ENCODE measurements at places on chromosomes 5 and 9.

- DNase-seq = no peak
Measured at GRCh38 chr5:168529374-168530234, 499 bp downstream of the FBLL1 start.

DNA sequence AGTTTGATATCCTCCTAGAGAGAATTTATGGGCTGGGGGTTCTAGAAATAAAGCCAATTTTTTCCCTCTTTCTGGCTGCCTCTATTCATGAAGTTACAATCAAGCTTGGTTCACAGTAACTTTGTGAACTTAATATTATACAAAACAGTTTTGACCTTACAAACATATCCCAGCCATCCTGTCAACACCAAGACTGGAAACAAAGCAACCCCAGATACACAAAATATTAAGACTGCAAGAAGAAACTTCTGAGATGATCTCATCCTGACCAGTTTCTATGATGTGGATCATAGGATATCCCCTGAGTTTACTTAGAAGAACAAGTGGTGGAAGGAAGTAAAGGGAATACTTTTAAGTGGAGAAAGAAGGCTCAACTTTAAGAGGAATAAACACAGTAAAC is 28.3 kb upstream of the CER1 start:
- no peak for DNase-seq

DNA sequence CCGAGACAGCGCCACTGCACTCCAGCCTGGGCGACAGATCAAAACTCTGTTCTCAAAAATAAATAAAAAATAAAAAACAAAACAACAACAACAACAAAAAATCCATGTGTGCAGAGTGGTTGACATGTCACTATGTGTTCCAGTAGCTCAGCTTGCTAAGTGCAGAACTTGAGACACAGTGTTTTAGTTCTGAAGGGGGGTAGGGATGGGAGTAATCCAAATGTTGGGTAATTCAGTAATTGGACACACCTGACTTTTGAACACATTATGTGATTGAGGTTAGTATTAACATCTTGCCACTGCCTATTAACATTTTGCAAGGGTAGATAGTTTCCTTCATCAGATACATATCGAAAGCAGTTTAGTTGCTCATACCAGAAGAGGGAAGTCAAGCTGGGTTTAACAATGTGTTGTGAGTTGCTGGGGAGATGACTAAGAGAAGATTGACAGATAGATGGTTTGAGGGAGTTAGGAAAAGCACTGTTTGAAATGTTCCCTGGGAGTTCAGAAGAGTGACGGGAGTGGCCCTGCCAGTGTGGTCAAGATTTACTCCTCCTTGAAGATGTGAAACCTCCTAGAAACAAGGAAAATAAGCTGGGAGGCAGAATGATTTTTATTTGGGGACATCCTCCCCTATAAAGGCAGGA is 928 bp downstream of the HACD4 start:
- DNase-seq = no peak

GRCh38 chr5:155728146-155728856 is 598.7 kb upstream of the SGCD start:
- DNase-seq = peak; percentile 63

DNA sequence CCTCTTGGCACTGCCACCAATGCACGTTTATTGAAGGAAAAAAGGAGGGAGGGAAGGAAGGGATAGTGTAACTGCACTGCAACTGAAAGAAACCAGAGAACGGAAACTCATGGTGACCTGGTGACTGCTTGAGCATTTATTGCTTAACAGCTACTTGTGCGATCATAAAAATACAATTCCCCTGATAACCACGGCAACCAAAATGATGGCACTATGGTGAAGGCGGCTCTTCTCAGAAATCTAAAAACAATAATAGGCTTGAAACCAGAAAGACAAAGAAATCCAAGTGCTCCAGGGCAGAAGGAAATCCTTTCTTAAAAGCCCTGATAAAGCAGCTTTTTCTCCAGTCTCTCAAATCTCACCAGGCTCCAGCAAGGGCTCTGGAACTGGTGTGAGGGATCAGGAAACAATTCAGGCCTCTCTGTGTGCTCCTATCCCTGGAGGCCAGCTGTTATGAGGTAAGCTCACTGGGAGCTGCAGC is 1.9 kb downstream of the FBXO10 start:
- DNase-seq = no peak

- DNase-seq = no peak
Measured at GRCh38 chr5:57749396-57749795, 266.8 kb upstream of the ACTBL2 start.

DNA sequence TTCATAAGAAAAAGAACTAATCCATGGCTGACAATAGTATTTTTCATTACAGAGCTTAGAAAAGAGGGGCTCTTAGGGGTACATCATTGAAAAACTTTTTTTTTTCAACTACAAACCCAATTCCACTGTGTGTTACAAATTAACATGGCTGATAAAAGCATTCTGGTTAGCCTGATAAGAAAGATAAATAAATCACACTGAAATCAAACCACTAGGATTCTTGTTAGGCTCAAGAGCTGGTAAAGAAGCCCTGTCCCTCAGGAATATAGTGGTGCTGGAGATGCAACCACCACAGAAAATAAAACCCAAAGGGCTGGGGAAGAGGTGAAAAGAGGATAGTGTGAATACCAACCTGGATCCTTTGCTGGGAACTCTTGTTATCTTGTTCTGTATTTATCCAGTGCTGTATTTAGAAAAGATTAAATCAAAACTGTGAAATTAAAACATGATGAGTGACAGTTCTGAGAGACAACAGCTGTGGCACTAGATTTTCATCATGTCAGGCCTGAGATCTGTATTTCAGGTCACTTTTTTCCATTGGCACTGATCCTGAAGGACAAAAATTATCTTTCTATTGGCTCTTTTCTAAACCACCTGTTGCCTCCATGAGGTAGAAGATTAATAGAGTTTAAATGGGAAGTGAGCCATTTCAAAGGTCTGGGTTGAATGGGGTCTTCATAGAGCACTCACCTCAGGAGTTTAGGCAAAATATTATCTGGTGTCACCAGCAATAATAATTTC is 118.6 kb downstream of the ARRDC3 start:
- no peak for DNase-seq

GRCh38 chr9:115006660-115007059 is 76.3 kb upstream of the TNFSF8 start:
- no peak for DNase-seq

GRCh38 chr9:95791286-95791685 is 84.2 kb upstream of the ERCC6L2 start:
- no peak for DNase-seq

DNA sequence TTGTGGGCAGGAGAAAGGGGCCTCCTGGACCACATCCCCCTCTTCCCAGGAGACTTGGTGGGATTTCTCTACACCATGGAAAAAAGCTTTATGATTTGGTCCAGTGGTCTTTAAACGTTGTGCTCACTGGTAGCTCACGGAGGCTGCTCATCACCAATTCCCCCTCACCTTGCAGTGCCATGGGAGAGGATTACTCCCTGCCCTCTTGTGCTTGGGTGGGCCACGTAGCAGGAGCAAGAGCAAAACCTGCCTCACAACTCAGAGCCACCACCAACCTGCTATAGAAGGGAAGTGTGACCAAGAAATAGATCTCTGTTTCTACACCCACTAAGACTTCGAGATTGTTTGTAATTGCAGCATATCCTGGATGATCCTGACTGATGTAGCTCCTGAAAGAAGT is 42.2 kb upstream of the N4BP3 start:
- DNase-seq = no peak

DNA sequence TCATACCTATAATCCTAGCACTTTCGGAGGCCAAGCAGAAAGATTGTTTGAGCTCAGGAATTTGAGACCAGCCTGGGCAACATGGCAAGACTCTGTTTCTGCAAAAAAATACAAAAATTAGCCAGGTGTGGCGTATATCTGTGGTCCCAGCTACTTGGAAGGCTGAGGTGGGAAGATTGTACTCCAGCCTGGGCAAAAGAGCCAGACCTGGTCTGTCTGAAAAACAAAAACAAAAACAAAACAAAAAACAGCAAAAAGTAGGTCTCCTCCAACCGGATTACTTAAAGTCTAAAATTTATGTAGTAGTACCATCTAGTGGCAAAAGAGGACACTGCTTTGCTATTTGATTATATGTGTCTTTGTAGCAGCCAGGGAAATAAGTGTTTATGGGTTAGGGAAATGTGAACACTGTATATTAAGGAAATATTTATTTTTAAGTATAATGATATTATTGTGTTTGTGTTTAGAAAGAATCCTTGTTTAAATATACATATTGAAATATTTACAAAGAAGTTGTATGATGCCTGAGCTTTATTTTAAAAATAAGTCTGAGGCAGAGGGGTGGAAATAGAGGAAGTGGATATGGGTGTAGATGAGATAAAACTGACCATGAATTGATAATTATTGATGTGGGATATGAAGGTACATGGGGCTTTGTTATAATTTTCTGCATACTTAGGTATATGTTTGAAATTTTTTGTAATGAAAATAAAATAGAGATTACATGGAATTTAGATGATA is 20.0 kb downstream of the APC start:
- no peak for DNase-seq

DNA sequence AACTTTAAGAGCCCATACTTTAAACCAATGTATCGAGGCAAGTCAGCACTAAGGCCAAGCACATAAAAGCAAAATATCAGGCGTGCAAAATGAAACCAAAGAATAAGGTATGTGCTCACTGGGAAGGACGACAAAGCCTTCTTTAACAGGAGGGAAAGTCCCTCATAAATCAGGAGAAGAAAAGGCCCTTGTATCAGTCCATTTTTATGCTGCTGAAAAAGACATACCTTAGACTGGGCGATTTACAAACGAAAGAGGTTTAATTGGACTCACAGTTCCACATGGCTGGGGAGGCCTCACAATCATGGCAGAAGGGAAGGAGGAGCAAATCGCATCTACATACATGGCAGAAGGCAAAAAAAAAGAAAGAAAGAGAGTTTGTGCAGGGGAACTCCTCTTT is 68.9 kb downstream of the UBE2QL1 start:
- DNase-seq = no peak

DNA sequence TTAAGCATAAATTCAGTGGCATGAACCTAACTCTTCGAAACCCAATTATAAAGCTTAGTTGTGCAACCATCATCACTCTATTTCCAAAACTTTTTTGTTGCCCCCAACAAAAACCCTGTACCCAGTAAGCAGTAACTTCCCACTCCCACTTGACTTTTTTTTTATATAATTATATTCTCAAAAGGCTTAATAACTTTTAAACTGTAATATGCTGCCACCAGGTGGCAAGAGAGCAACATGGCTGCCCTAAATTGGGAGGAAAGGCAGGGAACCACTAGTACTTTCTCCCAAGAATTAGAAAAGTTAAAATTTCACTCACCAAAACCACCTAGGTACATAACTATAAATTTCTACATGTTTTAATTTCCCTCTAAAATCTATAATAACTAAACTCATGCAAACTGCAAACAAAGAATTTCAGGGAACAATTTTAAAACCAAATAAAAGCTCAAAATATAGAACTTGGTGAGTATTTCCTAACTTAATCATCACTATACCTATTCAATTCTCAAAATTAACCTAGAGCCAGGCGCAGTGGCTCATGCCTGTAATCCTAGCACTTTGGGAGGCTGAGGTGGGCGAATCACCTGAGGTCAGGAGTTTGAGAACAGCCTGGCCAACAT is 50.2 kb upstream of the RNF38 start:
- peak; percentile 42 for DNase-seq

GRCh38 chr5:57532513-57533497 is 50.2 kb upstream of the ACTBL2 start:
- no peak for DNase-seq

GRCh38 chr5:119954106-119954505 is 324.7 kb downstream of the FAM170A start:
- DNase-seq = no peak

- DNase-seq = no peak
Measured at GRCh38 chr9:17462869-17463464, 115.9 kb upstream of the SH3GL2 start.

- DNase-seq = no peak
Measured at GRCh38 chr5:150625164-150625535, 15.3 kb upstream of the SYNPO start.

DNA sequence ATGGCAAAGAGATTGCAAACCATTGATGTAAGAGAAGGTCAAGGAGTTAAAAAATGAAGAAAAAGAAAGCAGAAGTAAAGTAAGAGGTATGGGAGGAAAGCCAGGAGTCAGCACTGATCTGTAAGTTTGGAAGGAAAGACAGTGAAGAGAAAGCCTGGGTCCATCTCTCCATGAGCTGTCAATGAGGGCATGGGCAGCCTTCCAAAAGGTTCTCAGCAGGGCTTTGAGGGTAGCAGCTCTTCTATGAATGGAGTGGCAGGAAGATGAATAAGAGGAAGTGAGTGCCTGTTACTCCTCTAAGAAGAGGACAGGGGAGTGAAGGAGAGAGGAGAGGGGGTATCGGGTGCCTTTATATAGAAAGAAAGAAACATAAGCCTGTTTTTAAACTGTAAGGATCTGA is 97.1 kb downstream of the ADCY2 start:
- no peak for DNase-seq

- no peak for DNase-seq
Measured at GRCh38 chr5:113090336-113091106, 113.9 kb downstream of the DCP2 start.

DNA sequence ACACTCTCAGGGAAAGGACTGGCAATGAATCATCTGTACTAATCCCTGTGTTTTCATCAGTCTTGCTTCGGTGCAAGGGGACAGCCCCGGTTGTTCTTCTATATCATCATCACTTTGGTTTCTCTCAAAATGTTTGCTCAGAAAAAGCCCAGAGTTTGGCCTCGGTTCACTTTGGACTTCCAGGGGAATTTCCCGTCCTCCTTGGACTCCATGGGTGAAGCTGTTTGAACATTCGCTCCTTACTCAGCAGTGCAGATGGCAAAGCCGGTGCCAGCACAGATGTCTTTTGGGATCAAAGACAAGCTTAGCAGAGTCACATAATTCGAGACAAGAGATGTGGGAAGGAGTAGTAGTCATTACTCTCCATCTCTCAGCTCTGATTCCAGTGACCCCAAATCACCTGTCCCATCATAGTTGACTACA is 69.8 kb upstream of the TNFSF8 start:
- DNase-seq = no peak

DNA sequence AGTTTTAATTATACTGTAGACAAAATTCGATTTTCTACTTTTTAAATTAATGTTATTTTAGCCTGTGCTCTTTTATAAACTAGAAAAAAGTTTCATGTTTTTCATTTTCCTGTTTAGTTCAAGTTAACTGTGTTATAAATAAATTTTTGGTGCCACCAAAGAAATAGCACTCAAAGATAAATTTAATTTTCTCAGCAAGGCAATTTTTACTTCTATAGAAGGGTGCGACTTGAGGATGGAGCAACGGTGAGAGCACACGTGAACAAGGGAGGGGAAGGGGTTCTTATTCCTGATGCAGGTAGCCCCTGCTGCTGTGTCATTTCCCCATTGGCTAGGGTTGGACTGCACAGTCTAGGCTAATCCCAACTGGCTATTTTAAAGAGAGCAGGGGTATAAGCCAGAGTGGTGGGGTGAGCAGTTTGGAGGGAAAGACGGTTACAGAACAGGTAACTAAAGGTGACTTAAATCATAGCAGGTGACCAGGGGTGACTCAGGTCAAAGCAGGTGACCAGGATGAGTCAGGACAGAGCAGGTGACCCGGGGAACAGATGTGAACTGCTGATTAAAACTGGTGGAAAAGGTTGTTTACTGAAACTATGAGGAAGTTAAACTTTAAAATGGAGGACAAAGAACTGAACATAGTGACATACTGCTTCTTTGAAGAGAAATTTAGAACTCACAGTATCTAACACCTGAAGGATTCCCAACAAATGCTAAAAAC is 104.6 kb upstream of the GPBP1 start:
- DNase-seq = no peak
